IMR-90 (cell line): ENCODE measurements at places on chromosomes 16 and 17. TPM values are rescaled to one million over a fixed set of nuclear protein-coding genes. Genes with fewer than 3 reads are reported as not detected.

DNA sequence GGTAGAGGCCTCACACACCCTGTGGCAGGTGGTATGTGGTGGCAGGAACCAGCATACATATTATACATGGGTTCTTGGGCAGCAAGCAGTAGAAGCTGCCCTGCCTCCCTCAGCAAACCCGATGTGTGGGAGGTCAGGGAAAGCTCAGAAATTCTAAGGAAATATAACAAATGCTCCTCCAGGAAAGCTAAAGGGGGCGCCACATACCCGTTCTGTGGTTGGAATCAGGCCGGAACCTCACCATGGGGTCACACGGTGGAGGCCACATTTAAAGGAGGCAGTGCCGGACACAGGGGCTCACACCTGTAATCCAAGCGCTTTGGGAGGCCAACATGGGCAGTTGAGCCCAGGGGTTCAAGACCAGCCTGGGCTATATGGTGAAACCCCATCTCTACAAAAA is 12.4 kb upstream of the KATNB1 start:
- DNase-seq: no peak

- DNase-seq: peak; percentile 57
Observed at GRCh38 chr17:2749784-2750181, 331 bp upstream of the CCDC92B start.

The CRHR1 gene
- total RNA-seq: not detected in 2 replicates

The ACSM2A gene
- total RNA-seq: not detected in 2 replicates

The SLC38A10 gene
- 12.7 and 14.2 TPM in 2 replicates for total RNA-seq

The TRIM72 gene
- total RNA-seq: not detected in 2 replicates

DNA sequence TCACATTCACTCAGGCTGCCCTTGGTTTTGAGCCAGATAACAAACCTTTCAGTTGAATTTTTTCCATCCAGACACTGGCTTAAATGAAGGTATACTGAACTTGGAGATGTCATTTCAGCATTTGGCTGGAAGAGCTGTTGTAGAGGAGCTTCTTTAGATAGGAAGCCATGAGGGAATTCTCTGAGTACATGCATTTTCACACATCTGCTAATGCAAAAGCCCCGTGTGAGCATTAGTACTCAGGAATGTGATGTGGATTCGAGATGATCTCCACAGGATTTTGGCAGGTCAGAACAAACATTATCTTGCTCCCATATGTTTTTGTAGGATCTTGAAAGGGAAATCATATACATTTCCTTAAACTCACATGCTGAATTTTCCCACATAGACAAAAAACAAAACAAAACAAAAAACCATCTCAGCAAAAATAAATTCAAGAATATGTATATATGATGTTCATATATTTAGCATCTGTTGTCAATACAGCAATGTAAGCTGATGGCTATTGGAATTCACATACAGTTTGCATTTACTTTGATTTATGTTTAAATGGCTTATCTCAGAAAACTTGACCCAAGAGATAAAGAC is 277.2 kb upstream of the TBX2 start:
- DNase-seq: no peak

The CD300LF gene
- total RNA-seq: not detected in 2 replicates

The ZNF232 gene
- 6.4 and 6.5 TPM in 2 replicates for total RNA-seq
